ENCODE measurements at places on chromosomes 3 and 15.

DNA sequence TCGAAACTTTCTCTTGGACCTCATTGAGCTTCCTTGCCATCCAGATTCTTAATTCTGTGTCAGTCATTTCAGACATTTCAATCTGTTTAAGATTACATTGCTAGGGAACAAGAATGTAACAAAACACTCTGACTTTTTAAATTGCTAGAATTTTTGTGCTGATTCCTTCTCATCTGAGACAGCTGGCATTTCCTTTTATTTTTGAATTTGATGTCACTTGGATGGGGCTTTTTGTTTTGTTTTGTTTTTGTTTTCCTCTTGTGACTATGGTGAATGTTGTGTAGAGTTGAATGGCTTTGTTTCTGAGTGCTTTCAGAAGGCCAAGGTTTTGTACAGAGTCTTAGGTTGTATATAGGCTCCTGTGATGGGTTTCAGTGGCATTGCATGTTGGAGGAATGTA lies 1129.3 kb downstream of the NAALADL2 start:
- DNase-seq, result no peak

DNA sequence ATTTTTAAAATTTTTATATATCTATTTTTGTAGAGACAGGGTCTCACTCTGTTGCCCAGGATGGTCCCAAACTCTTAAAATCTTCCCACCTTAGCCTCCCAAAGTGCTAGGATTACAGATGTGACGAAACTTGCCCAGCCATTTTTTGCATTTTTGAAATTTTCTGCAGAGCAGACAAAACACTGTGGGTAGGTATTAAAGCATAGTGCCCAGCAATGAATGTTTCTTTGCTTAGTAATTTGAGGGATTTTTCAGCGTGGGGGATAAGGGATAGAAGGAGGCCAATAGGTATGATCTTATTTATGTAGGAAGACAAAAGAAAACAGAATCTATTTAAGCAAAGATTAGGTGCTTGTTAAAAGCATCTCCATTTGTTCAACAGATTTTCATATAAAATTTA lies 446.8 kb upstream of the DPH6 start:
- DNase-seq, result peak; percentile 25

DNA sequence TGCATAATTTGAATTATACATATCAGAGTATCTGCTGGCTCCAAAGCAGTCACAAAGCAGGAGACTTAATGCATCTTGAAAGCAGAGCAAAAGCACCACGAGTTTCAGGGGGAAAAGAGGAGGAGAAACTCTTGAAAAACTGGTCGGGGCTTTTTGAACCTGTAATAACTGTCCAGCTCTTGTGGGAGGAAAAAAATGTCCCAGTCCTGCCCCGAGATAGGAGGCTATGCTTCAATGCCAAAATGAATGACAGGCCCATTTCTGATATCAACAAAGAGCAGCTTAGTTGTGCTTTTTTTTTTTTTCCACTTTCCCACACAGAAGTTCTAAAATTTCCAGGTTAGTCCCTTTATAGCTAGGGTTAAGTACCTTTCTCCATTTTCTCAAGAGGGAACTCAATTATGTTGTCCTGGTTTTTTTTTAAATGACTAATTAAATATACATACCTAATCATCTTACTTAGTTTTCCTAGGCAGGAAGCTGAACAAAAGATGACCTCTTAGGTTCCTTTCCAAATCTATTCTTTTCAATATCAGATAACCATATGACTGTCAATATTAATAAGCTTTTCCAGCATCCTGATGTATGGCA lies 120.2 kb downstream of the TFDP2 start:
- no peak for DNase-seq

DNA sequence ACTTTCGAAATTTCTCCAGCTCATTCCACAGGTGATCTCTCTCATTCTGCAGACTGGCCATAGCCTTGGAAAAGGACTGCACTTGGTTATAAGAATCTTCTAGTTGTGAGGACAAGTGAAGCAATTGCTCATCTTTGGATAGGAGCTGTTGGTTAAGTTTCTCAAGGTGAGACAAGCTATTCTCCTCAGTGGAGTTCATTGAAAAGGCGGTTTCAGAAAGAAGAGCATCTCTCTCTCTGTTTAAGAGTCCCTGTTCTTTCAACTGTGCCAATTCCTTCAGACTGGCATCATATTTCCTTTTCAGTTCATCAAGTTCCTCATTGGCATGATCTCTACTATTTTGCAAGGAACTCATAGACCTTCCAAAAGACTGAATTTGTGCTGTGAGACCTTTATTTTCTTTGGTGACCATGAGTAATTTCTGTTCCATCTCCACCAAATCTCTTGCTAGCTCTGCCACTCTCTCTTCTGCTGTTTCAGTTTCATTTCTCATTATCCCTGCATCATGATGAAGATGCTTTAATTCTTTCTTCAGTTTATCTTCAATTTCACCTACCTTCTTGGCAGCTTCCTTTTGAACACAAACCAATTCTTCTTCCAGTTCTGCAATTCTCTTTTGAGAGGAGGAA lies 30.2 kb upstream of the HCLS1 start:
- no peak for DNase-seq
